ENCODE measurements at places on chromosomes 2 and 18.

DNA sequence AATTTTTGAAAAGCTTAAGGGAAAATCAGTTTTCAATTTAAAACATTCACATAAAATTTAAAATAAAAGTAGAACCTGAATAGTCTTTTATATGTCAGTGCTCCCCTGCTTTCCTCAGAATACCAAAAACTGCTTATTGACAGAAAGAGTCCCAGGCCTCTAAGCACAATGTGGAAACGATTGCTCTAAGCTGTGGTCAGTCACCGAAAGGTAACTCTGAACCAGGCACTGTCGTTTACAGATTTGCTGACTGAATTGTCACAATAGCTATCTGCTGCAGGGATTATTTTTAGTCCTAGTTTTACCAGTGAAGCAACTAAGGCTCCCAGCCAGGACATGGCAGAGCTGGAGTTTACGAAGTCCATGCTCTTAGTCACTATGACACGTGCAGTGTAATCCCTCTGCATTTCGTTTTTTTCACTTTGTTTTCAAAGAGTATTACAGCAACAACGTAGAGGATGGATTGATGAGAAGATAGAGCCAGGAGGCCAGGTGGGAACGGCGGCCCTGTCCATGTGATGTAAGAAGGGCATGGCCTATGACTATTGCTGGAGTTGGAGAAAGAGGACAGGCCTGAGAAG lies 28.1 kb upstream of the TMEM247 start:
- DNase-seq, result no peak

DNA sequence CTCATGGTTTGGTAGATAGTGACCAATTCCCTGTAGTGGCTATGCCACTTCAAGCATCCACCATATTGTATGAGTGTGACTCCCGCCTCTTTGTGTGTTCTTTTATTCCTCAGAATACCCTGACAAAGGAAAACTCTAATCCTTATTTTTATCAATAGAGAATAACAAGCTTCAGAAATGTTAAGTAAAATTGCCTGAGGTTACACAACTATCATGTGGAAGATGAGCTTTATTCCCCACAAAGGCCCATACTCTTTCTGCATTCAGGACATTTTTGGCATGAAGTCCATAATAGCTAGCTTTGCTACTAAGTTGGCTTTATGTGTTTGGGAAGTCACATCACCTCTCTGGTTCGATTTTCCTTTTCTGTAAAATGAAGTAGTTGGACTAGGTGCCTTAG lies 276.8 kb downstream of the PIK3C3 start:
- DNase-seq, result no peak

DNA sequence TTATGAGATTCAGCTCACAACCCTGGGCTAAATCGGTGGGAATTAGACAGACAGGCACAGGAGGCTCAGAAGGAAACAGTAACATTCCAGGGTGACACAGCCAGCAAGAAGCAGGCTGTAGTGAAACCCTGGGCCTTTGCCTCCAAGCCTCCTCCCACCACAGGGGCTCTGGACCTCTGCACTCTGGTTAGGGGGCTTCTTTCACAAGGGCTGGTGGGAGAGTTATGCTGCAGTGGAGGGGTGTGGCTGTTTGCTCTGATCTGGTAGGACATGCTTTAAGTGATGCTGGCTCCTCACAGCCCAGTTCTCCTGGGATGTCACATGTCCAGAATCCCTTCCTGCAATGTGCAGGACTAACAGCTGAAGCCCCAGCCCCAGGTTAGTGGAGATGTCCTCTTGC lies 109.9 kb downstream of the TGFA start:
- DNase-seq, result no peak

DNA sequence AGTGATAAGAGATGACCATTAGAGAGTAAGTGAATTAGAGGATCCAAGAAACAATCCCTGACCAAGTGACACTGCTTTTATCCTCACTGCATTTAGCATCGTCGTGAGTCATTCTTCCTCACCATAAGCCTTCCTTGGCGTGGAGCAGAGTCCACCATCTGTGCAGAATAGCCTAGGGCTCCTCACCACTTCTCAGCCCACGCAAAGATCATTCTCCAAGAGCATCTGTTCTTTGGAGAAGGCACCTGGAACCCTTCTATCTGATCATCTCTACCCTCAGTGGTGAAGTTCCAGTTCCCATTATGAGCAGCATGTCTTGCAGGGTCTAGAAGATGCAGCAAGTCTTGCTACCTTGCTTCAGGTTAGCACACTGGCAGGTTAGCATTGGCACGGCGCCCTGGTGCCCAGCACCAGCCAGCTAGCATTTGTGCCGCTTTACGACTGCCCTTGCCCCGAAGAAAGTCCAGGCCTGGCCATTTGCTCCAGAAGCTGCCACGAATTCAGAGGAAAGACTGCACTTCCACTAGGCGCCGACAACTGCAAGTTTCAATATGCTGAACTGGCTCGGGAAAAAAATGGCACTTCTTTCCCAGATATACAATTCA lies 225.8 kb downstream of the TTC32 start:
- DNase-seq, result no peak

GRCh38 chr18:46704189-46704588 lies 47.2 kb upstream of the LOXHD1 start:
- DNase-seq, result no peak

DNA sequence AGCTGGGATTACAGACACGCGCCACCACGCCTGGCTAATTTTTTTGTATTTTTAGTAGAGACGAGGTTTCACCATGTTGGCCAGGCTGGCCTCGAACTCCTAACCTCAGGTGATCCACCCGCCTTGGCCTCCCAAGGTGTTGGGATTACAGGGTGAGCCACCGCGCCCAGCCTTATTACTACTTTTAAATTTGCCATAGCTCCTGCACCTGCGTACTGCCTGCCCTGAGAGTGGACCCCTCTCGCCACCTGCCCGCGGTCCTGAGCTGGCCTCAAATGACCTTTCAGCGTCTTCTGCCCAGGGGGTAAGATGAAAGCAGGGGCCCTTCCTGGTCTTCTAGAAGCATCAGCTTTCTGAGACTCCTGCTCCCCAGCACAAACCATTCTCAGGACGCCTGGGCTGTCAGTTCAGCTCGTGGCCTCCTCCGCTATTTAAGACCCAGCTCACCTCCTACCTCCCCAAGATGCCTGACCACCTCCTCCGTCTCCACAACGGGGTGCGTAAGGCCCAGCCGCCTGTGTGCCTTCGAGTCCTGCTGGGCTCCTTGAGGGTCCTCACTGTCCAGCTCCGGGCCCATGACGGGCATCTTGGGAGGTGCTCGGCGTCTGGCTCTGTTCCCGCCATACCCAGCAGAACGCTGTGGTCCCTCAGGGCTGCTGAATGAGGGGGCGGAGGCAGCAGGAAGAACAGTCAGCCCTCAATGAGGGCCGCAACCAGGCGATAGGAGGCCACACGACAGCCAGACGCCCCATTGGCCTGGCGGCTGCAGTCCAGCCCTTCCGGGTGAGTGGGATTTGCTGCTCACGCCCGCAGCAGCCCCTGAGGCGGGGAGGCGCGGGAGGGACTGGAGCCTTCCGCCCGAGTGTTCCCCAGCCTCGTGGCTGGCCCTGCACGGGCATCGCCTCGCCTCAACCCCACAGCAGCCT lies 266.6 kb downstream of the TFCP2L1 start:
- no peak for DNase-seq

GRCh38 chr2:146820672-146821071 lies 1024.2 kb upstream of the ACVR2A start:
- no peak for DNase-seq

- DNase-seq, result no peak
Measured at GRCh38 chr2:100396483-100396882, 21.0 kb downstream of the CHST10 start.
